ENCODE measurements at places on chromosomes 12 and 14.

GRCh38 chr14:76473481-76474263, 97.7 kb downstream of the ESRRB start:
- no peak for DNase-seq

- DNase-seq, result peak; percentile 59
These were observed 1.2 kb downstream of the NKX2-1 start for GRCh38 chr14:36518586-36519430.

DNA sequence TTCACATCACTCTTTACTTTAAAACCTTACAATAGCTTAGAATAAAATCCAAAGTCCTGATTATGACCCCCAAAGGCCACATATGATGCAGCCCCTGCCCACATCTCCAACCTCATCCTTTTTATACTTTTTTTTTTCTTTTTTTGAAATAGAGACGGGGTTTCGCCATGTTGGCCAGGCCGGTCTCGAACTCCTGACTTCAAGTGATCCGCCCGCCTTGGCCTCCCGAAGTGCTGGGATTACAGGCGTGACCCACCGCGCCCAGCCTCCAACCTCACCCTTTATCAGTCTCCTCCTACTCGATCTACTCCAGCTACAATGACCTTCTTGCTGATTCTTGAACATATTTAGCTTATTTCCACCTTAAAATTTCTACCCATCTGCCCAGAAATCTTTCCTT, 1.2 kb upstream of the MAPKAPK5 start:
- no peak for DNase-seq

GRCh38 chr12:94374124-94374523, 85.5 kb downstream of the CEP83 start:
- no peak for DNase-seq

- DNase-seq, result no peak
These were observed 4.9 kb downstream of the DUSP6 start for GRCh38 chr12:89347325-89347829.

DNA sequence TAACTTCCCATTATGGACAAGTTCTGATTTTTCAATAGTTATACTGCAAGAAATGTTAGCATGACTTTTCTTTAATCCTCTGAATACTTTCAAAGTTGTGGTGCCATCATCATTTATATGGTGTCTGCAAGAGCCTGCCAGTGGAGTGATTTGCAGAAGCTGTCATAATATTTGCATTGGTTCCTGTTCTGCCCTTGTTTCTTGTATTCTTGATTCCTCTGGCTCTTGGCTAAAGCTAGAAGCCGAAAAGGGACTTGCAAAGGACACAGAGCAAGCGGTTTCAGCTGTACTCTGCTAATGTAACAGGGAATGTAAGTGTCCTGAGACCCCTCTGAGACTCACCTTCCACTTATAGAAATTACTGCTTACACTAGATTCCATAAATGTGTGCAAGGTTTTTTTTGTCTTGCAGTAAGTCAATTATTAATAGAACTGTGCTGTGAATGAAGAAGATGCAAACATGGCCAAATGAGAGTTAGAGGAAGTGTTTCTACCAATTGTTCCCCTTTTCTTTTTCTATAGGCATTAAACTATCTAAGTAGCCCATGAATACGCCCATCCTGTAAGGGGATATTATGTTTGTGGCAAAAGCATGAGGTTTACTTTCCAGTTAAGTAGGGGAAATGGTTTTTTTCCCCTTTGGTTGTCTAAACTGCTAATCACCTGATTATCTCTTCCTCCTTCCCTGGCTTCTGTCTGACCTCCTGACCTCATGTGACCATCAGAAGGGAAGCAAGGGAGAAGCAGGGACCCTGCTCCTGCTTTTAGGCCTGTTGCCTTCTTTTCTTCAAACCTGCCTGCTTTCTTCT, 5.3 kb downstream of the DYRK4 start:
- DNase-seq, result no peak

DNA sequence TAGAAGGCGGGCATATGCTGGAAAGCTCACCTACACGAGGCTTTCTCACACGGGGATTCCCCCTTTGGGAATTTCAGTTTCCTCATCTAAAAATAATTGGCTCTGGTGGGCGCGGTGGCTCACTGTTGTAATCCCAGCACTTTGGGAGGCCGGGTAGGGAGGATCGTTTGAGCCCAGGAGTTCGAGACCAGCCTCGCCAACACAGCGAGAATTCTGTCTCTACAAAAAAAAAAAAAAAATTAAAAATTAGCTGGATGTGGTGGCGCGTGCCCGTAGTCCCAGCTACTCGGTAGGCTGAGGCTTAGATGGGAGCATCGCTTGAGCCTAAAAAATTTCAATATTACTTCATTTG, 400 bp upstream of the NDUFA12 start:
- DNase-seq, result no peak

DNA sequence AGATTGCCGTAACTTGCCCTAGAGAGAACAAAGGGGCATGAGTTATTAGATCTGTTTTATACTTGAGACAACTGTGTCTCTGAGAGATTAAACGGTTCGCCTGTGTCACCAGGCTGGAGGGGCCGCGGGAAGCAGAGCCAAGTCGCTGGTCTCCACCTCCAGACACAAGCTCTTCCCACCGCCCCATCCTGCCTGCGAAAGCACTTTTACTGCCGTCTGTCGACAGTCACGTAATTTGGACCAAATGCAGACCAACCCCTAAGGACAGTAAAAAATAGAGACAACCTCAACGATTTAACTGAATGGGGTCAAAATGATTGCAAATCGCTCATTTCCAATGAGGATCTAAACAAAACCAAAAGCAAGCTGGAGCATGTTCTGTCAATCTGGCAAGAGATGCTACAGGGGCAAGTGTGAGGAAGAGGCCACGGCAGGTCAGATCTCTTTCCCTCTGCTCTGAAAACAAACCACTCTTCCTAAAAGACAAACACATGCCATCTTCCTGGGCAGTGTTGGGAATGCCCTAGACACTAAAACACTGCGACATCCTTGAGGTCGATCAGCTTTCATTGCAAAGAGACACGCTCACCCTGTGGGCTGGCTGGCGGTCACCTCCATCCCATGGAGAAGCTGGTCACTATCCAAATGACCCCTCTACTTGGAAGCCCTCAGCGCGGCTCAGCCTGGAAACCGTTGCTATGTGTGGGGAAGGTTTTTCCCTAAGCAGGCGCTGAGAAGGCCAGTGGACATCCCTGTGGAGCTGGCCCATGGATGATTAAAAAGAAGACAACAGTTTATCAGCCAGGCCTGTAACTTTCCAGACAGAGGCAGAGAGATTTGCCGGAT, 17.1 kb downstream of the GSC start:
- no peak for DNase-seq

DNA sequence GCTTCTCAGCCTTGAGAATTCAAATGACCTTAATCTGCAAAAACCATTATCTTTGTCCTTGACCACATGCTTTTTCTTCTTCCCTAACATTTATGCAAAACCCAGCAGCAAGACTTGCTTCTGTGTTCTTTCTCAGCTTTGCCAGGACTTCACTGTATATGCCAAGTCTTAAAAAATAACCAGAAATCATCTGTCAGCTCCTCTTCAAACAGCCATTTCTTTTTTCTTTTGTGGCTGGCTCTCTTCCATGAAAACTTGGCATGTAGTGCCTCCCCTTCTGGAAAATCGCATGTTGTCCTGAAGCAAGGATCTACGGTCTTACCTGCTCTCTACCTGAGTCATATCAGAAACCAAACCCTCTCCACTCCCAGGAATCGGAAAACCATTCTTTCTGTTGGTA, 364.9 kb downstream of the RPS29 start:
- DNase-seq, result no peak

GRCh38 chr12:50110127-50110761, 1.8 kb upstream of the COX14 start:
- no peak for DNase-seq

DNA sequence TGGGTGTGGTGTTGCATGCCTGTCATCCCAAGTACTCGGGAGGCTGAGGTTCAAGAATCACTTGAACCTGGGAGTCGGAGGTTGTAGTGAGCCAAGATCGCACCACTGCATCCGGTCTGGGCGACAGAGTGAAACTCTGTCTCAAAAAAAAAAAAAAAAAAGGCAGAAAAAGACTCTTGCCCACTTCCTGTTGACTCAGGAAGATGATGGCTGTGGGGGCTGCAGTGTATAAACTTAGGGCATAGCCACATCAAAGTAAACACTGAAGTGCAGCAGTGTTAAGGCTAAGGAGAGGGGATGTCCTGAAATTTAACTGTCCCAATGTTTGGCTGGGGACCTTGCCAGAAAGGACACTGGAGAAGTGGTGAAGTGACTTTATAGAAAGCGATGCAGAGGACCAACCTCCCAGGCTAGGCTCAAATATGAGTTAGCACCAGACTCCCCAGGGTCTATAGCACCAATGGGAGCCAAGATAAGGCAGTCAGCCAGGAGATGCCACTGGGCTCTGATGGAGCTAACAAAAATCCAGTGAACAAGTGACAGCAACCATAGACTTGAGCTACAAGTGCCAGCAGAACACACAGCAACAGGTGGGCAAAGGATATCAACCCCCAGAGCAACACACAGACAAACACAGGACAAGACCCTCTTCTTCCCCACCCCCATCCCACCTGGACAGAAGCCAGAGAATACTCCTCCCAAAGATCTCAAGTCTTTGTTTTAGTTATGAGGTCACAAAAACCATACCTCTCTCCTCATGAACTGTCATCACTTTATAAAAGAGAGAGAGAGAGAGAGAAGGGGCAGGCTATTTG, 28.0 kb downstream of the NELL2 start:
- DNase-seq, result no peak

GRCh38 chr14:43003845-43004244, 1397.2 kb downstream of the LRFN5 start:
- DNase-seq, result no peak

GRCh38 chr14:21476523-21476924, 235 bp downstream of the RAB2B start:
- DNase-seq, result peak; percentile 82

- DNase-seq, result peak; percentile 6
These were observed 451.3 kb downstream of the SNAPC1 start for GRCh38 chr14:62213516-62213915.

GRCh38 chr12:51076236-51076930, 7.0 kb downstream of the CSRNP2 start:
- no peak for DNase-seq

DNA sequence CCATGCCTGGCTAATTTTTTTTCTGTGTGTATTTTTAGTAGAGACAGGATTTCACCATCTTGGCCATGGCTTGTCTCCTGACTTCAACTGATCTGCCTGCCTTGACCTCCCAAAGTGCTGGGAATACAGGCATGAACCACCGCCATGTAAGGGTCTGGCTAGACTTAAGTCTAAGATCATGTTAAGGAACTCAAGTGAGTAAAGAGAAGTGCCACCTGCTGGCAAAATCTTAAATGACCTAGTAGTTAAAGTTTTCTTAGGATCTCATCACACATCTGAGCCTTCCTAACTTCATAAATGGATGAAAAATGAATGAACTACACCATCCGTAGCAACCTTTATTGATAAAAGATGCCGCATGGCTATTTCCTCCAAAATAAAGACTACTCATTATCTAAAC, 1.7 kb upstream of the C12orf56 start:
- DNase-seq, result no peak

GRCh38 chr12:13627536-13627935, 353.9 kb downstream of the GRIN2B start:
- no peak for DNase-seq

DNA sequence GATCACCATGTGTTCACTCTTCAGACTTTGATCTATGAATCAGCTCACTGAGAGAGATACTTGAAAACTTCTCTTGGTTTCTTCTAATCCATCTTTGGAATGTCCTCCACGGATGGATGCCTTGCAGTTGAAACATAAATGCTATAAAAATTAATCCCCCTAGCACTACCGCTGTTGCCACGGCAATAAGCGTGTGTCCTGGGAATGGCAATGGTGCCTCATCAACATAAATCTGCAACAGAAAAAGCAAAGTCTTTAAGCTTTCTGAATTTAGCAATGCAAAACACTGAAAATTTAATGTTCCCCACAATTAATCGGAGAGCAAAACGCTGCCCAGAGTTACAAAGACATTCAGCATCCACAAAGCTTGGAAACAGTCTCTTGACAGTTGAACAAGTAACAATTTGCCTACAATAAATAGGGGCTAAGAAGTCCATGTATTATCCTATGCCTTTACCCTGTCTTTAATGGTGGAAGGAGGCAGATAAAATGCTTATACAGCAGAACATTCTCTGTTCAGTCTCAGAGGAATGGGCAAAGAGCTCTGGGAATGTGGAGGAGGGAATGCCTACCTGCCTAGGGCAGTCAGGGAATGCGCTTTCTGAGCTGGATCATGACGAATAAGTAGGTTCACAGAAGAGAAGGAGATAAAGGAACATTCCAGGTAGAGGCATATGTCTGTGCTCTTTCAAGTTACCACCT, 70.9 kb upstream of the PPP4R3A start:
- no peak for DNase-seq

- DNase-seq, result no peak
These were observed 53.5 kb downstream of the SLC38A6 start for GRCh38 chr14:61034416-61035120.

DNA sequence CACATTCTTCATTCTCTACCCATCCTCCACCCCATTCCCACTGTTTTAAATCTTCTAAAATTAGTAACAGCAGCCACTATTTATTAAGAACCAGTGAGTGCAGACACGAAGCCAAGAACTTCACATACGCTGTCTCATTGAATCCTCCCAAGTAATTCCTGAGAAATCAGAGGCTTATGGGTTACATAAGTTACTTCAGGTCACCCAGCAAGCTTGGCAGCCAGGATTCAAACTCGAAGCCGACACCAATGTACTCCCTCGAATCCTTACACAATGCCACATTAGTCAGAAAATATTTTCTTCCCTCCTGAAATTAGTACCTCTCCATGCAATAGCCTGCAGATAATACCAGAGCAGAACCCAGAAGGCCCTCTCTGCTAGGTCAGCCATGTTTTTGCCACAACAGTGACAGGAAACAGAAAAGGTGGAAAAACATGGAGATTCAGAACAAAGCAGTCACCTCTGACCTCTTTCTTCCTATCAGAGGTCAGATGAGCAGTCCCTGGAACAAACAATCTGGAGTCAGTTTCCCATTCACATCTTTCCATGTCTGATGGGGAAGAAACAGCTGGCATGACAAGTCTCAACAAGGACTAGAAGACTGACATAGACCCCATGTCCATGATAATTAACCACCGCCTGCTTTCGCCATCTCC, 16.4 kb downstream of the NID2 start:
- DNase-seq, result no peak

DNA sequence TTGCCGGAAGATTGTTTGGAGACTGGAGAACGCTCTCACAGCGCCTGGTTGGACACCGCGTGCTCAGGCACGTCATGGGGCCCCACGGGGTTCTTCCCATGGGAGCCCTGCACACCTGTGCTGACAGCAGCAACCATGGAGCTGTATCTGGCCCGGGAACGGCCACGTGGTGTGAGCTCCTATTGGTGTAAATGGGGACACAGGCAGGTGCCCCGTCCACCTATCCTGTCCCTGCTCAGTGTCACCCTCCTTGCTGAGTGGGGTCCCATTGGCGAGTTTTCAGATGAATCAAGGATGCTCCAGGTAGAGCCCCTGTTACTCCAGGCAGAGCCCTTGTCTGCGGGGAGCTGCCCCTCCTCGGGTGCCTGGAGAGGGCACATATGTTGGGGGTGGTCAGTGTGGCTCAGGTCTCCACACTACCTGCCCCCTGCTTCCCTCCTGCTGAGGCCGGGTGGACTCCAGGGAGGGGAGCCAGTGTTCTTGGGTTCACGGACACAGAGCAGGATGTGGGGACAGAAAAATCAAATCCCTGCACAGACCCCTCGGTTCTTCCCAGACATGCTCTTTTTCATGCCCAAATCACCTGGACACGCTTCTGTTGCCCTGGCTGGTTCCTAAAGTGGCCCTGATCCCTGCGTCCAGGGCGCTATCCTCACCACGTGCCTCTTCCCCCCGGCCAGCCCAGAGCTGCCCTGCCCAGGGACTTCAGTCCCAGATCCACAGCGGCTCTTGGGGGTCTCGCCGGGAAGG, 250.1 kb downstream of the ADGRD1 start:
- DNase-seq, result no peak

Data from NCI-H2081 (cell line).